ENCODE measurements at places on chromosomes 3 and 15.

DNA sequence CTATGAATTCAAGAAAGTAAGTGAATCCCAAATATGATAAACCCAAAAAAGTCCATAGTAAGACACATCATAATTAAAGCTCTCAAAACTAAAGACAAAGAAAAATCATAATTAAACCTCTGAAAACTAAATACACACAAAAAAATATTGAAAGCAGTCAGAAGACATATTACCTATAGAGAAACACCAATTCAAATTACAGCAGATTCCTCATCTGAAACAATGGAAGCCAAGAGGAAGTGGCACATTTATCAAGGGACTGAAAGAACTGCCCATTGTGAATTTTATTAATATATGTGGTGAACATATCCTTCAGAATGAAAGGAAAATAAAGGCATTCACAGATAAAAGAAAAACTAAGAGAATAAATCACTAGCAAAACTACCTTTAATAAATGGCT, 128.2 kb downstream of the SCAPER start:
- DNase-seq = no peak

GRCh38 chr15:37084602-37085001, 15.7 kb downstream of the MEIS2 start:
- no peak for DNase-seq

GRCh38 chr3:66665021-66665695, 164.3 kb upstream of the LRIG1 start:
- DNase-seq = no peak

- no peak for DNase-seq
These were observed 728.3 kb upstream of the SGO1 start for GRCh38 chr3:20914310-20914709.

GRCh38 chr3:127184870-127185216, 8.1 kb upstream of the PRR23E start:
- DNase-seq = no peak

DNA sequence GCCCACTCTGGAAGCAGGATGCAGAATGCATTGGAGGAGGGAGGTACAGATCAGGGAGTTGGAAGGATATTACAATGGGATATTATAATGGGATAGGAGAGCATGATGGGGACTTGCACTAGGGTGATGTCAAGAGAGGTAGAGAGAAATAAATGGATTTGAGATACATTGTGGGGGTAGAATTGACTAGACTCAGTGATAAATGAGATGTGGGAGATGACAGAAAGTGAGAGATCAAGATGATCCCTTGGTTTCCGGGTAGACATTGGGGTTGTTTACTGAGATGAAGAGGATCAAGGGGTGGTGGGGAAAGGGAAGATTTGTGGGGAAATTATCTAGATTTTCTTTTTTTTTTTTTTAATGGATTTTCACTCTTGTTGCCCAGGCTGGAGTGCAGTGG, 42.7 kb downstream of the BFSP2 start:
- no peak for DNase-seq

DNA sequence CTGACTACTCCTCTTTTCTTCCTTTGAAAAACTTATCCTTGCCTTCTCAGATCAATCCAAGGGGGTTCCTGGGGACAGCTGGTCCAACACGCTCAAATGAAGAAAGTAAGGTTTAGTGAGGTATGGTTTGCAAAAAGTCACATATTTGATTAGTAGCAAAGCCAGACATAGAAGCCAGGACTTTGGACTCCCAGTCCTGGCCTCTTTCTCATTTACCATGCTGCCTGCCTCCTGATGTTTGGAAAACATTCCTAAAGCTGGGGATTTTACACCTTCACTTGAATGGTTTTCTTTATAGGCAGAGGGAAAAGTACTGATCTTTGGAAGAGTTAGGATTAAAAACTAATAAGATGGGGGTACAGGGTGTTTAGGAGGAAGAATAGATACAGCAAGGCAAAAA, 14.6 kb downstream of the POPDC2 start:
- no peak for DNase-seq

DNA sequence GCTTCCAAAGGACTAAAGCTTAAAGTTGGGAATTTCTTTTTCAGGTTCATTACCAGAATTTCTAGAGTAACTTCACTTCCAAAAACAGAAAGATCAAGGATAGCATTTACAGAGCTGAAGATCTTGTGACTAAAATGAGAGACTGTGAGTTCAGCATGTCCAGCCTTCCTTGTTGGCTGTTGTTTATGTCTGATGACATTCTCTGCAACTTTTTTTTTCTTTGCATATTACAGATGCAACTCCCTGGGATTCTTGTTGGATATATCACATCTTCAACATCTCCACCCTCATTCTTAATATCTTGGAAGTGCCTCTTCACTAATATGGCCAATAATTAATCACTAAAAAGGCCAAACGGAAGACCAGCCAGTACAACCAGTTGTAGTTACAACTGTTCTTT, 86.2 kb upstream of the FRMD4B start:
- DNase-seq = no peak

- DNase-seq = no peak
These were observed 24.9 kb upstream of the C3orf80 start for GRCh38 chr3:160200353-160200752.

DNA sequence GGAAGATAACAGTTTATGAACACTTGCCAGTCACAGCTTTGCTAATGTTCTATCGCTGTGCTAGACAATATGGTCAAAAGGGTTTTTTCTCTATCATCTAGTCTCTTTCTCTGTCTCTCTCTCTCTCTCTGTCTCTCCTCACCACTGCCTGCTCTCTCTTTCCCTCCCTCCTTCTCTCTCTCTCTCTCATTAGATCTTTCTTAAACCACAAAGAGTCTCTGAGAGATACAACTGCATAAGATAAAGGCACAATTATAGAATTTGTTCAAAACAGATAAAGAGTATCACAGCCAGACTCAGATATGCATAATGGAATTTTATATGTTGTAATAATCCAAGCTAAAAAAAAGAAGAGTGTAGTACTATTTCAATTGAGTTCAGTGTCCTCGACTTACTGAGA, 258.4 kb downstream of the MECOM start:
- DNase-seq = no peak

DNA sequence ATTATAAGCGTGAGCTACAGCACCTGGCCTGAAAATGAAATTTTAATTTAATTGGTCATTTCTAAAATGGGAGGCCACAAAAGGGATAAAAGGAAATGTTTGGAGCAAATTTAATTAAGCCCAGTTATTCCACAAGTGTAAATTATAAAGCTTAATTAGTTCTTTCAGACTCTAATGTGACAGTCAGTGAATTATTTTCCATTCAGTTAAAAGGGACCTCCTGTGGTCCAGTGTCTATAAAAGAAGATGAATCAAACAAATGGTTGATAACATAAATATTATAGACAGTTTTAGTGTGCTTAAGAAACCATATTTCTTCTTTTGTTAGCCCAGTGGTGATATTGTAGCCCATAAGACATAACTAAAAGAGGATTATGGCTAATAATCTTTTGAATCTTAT, 66.4 kb downstream of the CNOT10 start:
- DNase-seq = no peak

DNA sequence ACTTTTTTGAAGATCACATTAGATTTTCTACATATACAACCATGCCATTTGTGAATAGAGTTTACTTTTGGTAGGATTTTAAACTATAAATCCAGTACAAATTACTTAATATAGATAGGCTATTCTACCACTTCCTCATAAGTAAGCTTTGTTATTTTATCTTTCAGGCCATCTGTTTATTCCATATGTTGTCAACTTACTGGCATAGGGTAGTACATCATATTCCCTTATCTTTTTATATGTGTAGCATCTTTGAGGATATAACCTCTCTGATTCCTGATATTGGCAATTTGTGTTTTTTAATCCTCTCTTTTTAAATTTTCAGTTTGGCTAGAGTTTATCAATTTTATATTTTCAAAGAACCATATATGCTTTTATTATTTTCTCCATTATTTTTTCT, 515.4 kb downstream of the DIPK2A start:
- no peak for DNase-seq

DNA sequence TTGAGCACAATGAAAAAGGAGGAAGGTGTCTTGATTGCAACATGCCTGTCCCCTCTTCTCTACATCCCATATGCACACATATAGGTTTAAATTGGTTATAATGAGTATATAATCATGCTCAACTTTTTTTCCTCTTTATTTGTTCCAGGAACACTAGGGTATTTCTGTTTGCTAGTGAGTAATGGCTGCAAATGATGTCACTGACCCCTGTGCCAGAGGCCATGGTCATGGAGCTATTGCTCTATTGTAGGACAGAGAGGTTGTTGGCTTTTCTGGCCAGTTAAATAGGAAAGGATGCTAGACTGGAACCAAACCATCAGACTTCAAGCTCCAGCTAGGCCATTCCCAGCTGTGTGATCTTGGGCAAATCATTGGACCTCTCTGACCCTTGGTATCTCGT, 9.6 kb downstream of the ARHGEF3 start:
- DNase-seq = no peak

DNA sequence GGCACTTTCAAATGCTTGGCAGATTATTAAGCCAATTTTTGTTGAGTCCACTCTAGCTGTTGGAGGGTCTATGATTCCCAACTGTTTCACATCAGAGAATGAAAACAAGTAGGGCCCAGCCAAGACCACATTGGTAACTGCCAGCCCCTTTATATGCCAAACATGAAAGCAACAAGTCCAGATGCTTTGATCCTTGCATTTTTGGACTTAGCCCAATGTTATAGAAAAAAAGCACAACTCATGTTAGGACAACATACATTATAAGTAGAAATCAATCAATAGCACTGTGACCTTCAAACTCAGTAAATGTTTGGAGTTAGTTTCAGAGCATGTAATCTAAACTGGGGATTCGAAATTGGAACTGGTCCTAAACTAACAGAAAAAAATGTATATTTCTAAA, 674.7 kb downstream of the MECOM start:
- DNase-seq = no peak

GRCh38 chr3:154184582-154184981, 63.4 kb downstream of the ARHGEF26 start:
- DNase-seq = no peak

- no peak for DNase-seq
These were observed 281.2 kb upstream of the THBS1 start for GRCh38 chr15:39299486-39300267.

DNA sequence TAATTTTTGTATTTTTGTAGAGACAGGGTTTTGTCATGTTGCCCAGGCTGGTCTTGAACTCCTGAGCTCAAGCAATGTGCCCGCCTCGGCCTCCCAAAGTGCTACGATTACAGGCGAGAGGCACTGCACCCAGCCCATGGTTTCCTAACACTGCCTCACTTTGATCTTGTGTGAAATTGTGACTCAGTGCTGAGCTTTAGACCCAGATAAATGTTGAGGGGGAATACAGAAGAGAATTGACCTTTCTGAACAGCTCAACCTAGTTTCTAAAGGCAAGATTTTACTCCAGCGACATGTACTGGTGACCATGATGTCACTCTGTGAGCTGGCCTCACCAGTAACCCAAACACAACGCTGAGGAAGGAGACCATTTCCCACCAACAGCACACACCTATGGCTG, 73.5 kb downstream of the ATP1B3 start:
- no peak for DNase-seq

- no peak for DNase-seq
These were observed 67.2 kb downstream of the WDR76 start for GRCh38 chr15:43893956-43894355.

GRCh38 chr15:48913141-48913540, 35.2 kb downstream of the EID1 start:
- DNase-seq = no peak

DNA sequence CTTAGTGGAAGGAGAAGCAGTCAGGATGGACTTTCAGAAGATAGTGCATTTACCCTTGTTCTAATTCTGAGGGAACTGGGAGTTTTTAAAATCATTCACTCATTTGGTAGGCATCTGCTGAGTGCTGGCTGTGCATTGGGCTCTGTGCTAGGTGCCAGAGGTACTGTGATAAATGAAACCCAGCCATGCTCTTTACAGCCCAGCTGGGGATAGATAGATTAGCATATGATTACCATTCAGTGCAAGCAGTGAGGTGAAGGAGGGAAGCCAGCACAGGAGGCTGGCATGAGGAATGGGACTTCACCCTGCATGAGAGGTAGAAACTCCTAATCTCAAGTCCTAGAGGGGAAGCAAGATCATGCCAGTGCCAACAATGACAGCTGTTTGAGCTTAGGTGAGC, 361.9 kb upstream of the TRIM42 start:
- DNase-seq = no peak

- no peak for DNase-seq
These were observed 50.9 kb upstream of the FSIP1 start for GRCh38 chr15:39833515-39833981.
